Hippocampal formation (tissue), 2 donors: ENCODE measurements at places on chromosomes 2 and 18.

- DNase-seq = no peak
Observed at GRCh38 chr18:79410171-79410641, 14.5 kb downstream of the NFATC1 start.

- no peak for DNase-seq
Observed at GRCh38 chr18:39838831-39839230, 2116.2 kb upstream of the PIK3C3 start.

DNA sequence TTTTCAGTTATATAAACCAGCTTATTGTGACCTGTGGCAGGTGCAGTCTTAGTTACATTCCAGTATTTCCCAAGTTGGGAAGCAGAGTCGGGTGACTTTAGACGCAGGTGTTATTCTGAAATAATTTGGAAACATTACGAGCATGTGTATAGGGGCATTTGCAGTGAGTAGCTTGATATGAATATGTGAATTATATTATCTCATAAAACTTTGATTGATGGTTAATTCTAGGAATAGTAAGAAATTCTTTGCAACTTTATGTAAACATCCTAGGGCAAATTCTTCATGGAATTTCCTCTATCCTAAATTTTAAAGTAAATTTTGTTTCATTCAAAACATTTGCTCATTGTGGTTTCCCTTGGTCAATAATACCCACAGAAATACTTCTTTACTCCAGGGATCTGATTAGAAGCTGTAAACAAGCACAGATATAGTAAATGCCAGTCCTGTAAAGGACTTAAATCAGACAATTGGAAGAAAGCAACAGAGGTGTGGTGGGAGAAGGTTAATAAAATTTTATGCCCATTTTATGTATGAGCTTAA is 580.6 kb upstream of the CDH2 start:
- DNase-seq = no peak

DNA sequence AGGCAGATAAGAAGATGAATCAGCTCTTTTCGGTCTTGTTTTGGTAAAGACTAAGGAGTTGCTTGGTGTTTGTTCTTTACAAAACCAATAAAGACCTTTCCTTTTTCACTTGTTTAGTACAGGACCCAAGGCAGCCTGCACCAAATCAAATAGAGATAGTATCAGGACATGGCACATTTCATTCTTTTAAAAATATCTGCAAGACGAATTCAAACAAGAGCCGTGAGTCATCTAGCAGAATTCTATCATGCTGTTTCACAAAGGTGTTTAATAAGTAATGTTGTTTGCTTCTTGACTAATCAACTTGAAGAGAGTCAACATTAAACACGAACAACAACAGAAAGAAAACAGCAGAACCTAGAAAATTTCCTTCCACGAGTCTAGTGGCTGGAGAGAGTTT is 102.8 kb upstream of the TTN start:
- DNase-seq = no peak

DNA sequence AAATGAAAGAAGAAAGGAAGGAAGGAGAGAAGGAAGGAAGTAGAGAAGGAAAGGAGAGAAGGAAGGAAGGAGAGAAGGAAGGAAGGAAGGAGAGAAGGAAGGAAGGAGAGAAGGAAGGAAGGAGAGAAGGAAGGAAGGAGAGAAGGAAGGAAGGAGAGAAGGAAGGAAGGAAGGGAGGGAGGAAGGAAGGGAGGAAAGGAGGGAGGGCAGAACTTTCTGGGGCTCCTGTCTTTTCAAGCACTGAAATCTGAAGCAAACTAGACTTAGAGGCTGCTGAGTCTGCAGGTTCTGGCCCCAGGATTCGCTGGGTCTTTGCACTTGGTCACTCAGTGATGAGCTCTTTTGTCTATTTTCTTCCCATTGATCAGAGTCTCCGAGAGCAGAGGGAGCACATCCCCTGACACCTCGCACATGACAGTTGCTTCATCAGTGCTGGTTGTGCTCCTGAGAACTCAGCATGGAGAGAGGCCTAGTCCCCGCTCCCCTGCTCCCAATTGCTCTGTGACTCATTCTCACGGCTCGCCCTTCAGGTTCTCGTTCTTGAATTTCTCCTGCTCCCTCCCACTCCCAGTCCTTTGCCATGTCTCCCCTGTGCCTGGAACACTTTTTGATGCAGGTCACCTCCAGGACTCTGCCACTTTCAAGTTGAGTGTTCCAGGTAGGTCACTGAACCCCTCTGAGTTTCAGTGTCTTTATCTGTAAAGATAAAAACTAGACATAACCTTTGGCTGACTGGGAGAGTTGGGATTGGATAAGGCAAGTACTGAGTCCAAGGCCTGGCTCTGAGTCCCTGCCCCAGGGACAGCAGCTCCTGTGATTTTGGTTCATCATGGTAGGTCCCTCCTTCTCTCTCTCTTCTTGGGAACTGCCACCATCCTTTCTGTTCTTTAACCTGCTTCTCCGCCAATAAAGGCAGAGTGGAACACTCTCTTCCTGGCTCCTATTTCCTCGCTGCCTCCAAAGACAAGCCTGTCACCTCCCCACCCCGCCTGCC is 55.2 kb downstream of the TNP1 start:
- no peak for DNase-seq

DNA sequence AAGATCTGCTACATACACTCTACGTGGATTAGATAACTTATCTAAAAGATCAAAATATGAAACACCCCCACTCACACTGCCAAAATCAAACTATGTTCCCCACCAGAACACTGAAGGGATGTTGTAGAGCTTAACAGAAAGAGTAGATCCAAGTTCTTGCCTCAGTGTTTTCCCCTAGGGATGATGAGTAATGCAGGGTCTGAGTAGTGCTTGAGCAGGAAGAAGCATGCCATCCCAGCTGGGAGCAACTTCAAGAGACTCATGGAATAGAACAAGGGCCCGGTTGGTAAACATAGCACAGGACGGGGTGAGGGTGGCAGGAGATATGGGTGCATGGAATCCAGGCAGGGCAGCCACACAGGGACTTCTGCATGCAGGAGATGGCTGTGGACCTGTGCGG is 74.3 kb downstream of the SNTG2 start:
- DNase-seq = no peak

DNA sequence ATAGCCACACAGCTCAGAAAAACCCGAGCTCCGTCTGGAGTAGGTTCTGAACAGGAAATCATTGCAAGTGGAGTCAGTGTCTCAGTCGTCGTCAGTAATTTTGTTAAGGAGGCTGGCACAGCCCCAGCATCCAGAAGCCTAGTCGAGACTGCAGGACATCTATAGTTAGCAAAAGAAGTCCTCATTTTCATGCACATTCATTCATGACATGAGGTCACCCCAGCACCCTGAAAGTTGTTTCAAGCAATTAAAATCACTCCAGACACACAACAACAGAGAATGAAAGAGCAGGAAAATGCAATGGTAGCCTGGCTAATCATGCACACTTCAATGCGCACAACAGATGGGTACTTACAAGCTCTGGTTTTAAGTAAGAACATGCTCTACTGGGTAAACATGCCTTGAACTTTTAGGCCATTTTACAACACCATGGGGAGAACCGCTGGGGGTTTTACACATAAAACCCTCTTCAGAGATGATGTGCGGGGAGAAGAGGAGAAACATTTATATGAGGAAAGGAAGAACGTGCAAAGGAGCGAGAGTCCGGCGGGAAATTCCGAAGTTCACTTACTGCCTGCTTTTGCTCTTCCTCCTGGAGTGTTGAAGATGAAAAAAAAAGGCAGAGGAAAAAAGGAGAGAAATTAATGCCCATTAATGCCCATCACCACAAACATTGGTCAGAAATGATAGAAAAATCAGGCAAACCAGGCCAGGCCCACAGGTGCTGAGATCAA is 77.4 kb upstream of the DNMT3A start:
- no peak for DNase-seq

GRCh38 chr2:226169751-226170581 is 629.7 kb downstream of the IRS1 start:
- no peak for DNase-seq

DNA sequence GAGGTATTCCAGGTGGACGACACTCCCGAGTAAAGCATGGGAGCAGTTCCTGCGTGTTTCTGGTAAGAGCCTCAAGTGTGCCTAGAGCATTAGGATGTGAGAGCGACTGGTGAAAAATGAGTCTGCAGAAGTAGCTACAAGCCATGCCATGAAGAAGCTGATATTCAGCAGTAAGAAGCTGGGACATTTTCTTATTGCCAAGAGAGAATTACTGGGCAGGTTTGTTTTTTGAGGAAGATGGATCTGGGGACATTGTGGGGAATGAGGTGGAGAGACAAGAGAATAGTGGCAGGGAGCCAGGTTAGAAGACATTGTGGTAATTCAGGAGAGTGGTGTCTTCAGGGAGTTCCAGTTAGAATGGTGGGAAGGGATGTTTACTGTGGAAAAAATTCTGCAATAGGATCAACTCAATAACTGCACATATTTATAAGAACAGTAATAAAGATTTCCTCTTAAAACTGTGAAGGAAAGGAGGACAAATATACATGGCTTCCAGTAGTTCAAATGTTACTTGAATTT is 38.2 kb downstream of the CRIM1 start:
- no peak for DNase-seq

GRCh38 chr18:71485611-71486010 is 1058.5 kb downstream of the CBLN2 start:
- no peak for DNase-seq

- no peak for DNase-seq
Observed at GRCh38 chr2:216340280-216340631, 32.0 kb downstream of the MARCHF4 start.

DNA sequence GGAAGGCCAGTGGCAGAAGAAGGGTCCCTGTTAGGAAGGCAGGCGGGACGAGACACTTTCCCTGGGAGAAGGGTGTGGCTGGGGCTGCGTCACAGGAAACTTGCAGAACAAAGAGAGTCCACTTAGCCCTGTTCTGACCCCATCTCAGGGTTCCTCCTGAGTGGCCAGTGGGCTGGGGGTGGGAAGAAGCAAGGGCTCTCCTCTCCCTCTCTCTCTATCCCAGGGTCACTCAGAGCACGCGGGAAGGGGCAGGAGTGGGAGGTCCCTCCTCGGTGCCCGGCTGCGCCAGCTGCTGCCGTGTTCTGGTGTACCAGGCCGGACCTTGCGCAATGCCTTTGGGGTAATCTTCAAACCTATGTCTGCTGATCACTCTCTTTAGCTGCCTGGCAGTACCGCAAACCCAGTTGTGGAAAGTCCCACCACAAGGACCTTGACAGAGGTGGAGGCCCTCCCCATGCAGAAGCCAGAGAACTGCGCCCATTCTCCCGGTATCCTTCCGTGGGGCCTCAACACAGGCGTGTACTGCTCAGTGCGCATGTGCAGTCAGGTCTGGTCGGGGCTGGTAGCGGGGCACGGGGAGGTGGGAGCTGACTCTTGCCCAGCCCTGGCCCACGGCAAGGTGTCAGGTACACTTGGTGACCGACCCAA is 47.8 kb upstream of the ST3GAL5 start:
- no peak for DNase-seq

DNA sequence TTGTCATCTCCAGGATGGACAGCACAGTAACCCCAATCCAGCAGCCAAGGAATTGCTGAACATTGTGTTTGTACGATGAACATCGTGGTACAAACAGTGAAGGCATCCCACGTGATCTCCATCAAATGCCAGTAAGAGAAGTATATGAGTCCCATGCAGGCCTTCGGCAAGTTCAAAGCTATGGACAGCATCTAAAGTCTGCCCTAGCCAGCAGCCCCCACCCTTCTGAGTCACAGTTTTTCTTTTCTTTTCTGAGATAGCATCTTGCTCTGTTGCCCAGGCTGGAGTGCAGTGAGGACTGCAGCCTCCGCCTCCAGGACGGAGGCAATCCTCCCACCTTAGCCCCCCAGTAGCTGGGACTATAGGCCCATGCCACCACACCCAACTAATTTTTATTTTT is 71.0 kb upstream of the SRD5A2 start:
- DNase-seq = no peak

- no peak for DNase-seq
Observed at GRCh38 chr2:144477957-144478311, 42.0 kb downstream of the ZEB2 start.

GRCh38 chr2:224085811-224086210 is 46.7 kb upstream of the SERPINE2 start:
- no peak for DNase-seq

- no peak for DNase-seq
Observed at GRCh38 chr18:36769611-36770314, 59.0 kb downstream of the TPGS2 start.

DNA sequence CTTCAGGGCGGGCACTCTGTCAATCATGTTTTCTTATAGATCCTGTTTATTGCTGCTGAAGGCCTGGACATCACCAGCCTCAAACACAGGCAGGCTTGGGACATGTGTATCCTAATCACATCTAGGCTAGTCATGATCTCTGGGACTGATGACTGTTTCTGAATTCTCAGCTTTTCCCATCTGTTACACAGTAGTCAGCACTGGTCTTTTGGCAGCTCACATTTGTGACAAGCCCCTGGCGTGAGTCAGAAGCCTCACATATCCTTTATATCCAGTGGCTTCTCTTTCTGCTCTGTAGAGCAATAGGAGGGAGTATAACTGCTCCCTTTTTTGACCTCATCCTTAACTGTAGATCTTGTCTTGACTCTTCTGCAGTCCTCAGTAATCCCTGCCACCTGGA is 4.5 kb downstream of the SEMA4F start:
- no peak for DNase-seq

DNA sequence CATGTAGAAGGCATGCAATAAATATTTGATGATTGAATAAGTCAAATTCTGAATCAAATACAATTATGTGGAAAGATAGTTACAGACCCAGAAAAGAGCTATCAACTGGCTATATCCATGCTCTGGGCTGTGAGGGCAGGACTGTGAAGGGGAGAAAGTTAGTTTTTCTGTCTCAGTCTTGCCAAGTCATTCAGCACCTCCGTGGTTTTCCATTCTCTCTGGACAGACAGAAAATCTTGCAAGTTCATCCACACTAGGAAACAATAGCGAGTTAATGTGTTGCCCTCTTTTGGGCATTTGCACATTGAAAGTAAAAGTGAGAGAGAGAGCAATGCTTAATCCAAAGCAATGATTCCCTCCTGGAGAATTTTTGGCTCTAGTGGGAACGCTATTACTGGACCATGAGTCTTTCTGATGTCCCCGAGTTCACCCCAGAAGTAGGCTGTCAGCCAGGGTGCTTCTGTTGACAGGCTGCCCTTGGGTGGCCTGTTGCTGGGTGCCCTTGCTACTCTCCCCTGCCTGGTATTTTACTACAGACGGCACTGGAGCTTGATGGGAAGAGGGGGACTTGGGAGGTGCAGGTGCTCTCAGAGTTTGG is 238.3 kb downstream of the LOXHD1 start:
- no peak for DNase-seq

DNA sequence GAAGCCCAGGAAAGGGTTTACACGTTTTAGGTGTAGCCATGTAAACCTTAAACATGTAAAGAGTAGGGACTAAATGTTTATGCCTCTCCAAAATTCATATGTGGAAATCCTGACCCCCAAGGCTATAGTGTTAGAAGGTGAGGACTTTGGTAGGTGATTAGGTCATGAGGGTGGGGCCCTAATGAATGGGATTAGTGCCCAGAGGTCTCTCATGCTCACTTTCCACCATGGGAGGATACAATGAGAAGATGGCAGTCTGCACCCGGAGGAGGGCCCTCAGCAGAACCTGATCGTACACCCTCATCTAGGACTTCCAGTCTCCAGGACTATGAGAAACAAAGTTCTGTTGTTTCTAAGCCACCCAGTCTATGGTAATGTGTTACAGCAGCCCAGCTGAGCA is 119.6 kb downstream of the TMEM163 start:
- DNase-seq = no peak
